ENCODE measurements at places on chromosomes 13 and 19.

GRCh38 chr13:27427641-27428040, 3.2 kb downstream of the GTF3A start:
- DNase-seq, result no peak

DNA sequence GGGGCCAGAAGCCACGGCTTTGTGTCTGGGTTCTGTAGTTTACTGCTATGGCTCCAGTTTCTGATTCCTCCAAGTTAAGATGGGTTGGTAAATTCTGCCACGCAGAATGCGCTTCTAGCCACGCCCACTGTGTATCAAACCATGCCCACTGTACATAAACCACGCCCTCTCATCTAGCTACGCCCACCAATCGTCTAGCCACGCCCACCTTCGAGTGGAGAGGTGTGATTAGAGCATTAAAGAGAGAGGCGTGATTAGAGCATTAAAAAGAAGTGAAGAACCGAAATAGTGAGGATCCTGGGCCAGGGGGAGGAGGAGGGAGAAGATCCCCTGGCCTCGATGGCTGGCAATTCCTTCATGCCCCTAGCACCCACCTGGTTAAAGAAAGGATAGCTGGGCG, 43.7 kb upstream of the ADGRE5 start:
- peak; percentile 62 for DNase-seq

- peak; percentile 8 for DNase-seq
Observed at GRCh38 chr19:5339950-5340636, 519 bp downstream of the PTPRS start.

DNA sequence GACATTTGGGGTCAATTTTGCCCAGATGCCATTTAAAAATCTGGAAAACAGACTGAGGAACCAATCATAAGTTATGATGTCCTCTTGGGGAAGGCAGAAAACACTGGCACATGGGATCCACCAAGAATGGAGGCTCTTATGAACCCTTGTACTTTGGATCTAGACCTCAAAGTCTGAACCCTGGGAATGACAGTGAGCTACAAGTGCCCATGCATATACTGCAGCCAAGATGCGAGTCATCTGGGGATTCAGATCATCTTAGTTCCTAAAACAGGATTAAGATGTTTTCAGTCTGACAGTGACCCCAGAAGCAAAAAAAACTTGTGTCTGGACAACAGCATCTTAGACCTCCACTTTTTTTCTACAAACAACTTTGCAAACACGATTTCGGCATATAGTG, 100.2 kb upstream of the SIAH3 start:
- no peak for DNase-seq

DNA sequence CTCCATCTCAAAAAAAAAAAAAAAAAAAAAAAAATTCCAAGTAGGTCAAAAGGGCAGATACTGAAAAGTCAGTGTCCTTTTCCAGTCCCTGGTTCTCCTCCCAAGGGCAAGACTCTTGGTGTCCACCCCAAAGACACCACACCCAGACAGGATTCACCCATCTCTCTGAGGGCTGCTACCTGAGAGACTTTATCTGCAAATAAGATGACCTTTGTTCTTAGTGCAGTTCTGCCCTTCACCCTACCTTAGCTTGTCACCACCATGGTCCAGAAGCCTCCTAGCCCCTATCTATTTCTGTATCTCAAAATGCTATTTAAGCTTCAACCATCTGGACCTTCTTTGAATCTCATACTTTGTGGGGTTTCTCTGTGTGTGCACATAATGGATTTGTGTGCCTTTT, 4.2 kb upstream of the FBXO27 start:
- no peak for DNase-seq

DNA sequence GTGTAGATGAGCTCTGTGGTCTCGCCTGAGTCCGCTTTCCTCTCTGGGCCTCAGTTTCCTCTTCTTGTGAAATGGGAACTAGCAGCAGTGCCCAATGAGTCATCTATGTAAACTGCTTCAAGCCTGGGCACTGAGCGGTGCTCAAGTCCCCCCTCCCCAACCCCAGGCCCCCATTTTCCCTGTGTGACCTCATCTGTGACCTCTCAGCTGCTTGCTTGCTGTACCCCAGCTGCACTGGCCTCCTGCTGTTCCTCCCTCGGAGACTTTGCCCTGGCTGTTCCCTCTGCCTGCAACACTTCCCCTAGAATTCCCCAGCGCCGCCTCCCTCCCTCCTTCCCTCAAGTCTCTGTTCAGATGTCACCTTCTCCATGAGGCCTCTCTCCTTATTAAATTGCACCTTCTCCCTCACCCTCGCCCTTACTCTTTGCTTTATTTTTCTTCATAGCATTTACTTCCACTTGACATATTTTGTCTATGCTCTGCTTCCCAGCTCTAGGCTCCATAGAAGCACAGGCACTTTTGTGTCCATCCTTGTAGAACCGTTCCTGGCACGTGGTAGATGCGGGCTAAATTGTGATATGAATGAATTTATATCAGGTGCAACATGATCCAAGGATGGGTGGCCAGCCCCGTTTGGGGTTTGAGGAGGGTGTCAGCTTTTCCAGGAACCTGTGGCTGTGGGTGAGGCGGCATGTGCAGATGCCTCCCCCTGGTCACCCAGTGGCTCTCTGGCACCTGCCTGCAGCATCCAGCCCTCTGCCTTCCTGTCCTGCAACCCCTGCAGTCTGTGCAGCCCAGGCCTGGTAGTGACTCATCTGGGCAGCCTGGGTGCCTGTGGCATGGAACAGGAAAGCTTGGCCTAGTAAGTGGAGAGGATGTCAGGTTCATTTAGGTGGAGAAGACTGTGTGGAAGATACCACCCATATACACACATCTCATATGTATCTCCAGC, 26.3 kb downstream of the SIPA1L3 start:
- DNase-seq, result no peak

DNA sequence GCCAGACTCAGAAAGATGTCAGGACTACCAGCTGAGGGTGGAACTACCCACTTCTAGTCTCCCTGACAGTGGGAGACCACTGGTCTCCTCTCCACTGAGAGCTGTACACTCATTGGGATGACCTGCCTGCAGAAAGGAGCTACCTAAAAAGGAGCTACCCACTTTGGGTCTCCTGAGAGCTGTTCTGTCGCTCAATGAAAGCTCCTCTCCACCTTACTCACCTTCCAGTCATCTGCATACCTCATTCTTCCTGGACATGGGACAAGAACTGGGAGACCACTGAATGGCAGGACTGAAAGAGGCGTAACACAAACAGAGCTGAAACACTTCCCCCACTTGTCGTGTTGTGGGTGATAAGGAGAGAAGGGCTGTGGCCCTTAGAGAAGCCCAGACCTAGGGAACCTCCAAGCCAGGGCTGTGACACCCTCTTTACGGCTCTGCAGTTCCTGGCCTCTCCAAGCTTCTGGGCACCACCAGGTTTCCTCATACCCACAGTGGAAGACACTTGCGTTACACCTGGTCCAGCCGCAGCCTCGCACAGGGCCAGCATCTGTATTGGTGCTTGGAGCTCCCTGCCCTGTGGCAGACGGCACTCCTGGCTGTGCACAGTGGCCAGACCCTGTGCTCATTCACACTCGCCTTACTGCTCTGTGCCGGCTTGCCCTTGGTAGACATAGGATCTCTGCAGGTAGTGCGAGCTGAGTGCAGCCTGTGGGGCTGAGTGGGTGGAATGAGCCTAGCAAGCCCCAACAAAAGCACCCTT, 54.9 kb upstream of the SLITRK6 start:
- DNase-seq, result no peak

DNA sequence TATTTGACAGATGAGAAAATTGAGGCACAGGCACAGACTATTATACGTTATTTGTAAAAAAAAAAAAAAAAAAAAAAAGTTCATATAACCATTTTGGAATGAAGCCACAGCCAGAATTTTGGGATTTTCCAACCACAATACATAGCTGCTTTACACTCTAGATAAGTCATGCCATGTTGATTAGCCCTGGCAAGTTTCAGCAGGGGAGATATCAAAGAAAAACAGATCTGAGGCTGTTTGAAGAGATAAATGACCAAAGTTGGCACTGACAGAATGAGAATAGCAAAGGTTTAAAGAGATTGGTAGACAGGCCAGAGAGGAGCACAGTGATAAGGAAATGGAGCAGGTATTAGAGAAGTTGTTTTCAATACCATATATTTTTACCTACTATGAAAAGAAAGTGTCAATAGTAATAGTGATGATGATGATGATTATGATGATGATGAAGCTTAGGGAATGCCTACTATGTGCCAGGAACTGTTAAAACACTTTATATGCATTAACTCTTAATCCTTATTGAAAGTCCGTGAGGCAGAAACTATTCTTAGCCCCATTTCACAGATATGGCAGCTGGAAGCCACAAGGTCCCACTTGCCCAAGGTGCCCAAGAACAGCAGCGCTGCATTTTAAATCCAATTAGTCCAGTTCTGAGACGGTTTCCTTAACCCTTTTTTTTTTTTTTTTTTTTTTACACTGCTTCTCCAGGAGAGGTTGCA, 105.5 kb downstream of the MBNL2 start:
- no peak for DNase-seq

DNA sequence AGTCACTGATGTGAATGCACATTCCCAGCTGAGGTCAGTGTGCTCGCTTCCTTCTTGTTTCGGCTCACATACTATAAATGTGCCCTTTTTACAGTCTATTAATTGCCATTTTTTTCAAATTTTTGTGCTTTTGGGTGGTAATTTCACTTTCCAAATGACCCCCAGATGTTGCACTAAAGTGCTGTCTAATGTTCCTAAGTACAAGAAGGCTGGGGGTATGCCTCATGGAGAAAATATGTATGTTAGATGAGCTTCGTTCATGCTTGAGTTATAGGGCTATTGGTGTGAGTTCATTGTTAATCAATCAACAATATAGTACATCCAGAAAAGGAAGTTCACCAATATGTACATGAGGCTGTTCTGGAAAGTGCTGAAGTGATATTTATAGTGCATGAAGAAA, 84.7 kb downstream of the KL start:
- no peak for DNase-seq

GRCh38 chr13:31518645-31519044, 220.7 kb upstream of the RXFP2 start:
- no peak for DNase-seq

- DNase-seq, result no peak
Observed at GRCh38 chr13:21694831-21695230, 24.0 kb downstream of the FGF9 start.

DNA sequence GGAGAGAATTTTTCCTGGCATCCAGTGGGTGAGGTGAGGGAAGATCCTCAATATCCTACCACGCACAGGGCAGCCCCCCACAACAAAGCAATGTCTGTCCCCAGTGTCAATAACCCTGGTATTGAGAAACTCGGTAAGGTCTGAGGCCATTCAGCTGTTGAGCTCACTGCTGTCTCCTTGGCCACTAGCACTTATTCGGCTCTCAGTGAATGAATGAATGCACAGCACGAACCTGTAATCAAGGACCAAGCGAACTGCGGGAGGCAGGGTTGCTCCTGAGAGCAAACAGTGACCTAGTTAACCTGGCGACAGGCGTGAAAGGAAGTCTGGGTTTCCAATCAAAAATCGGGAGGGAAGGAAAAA, 640 bp downstream of the ZSCAN5A start:
- DNase-seq, result no peak

- DNase-seq, result no peak
Observed at GRCh38 chr13:20512042-20512683, 13.5 kb downstream of the CRYL1 start.

GRCh38 chr13:73715911-73716510, 418.2 kb downstream of the KLF12 start:
- DNase-seq, result no peak

GRCh38 chr13:45847554-45848224, 3.9 kb downstream of the SIAH3 start:
- DNase-seq, result no peak

- DNase-seq, result no peak
Observed at GRCh38 chr13:79398915-79399314, 7.1 kb downstream of the RBM26 start.

DNA sequence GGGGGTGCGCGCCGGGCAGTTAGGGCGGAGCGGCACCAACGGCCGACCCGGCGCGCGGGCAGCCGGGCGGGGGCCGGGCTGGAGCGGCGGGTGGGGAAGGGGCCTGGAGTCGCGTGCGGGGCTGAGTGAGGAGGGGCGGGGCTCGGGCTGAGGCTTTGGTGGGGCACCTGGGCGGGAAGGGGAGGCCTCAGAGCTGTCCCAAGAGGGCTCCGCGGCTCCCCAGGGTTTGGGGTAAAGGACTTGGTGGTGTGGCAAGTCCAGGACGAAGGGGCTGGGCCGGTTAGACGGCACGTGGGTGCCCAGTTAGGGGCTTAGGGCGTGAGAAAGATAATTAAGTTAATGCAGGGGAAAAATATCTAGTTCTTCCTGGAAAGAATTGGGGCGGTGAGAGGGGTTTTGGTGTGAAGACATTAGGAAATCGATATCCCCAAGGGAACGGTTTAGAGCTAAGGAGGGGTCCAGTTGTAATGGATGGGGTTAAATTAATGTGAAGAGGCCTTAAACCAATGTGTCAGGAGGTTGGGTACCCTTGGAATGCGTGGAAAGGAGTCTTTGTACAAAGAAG, 496 bp downstream of the ZNF574 start:
- DNase-seq, result peak; percentile 61

DNA sequence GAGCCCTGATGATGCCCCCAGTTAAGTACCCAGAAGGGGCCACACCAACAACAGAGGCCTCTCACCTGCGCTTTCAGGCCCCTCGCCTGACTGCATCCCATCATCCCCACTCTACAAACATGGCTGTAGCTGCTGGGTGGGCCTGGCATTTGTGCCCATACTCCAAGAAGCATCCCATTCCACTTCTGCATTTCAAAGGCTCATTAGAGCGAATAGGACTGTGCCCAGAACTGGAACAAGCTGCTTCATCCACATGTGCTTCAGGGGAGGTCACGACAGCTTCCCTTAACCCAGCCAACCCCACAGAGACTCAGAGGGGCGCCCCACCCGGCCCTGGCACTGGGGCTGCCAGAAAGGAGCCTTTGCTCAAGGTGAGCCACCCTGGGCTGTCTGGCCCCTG, 156.9 kb downstream of the SIPA1L3 start:
- DNase-seq, result no peak

- DNase-seq, result no peak
Observed at GRCh38 chr13:30143666-30144400, 163.5 kb downstream of the KATNAL1 start.

DNA sequence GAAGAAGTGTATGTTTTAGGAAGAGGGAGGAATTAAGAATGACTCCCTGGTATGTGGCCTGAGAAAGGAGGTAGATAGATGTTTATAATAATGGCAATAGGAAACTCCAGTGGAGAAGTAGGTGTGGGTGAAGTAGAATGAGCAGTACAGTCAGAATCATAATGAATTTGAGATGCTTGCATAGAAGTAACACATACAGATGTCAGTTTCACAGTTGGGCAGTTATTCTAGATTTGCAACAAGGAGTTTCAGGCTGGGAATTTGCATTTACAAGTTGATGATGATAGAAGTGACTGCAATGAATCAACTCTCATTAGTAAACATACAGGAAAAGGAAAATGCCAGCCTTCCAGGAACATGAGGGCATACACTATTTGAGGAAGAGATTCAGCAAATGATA, 149.0 kb downstream of the SLITRK1 start:
- no peak for DNase-seq

GRCh38 chr13:113357529-113357928, 6.4 kb downstream of the GRTP1 start:
- DNase-seq, result no peak

Measured in HAP-1 (cell line).